ENCODE measurements at places on chromosomes 4 and X. TPM values are rescaled to one million over a fixed set of nuclear protein-coding genes. Genes with fewer than 3 reads are reported as not detected.
A peak's percentile ranks its signal among the peaks of the same experiment; 100 is the strongest.

The SPARCL1 gene
- 0.51 TPM for total RNA-seq

The HTN3 gene
- not detected for total RNA-seq

The RBPJ gene
- 38.3 TPM for total RNA-seq

The CSAG2 gene
- not detected for total RNA-seq

The HS6ST2 gene
- total RNA-seq = 3.5 TPM

The MOB1B gene
- total RNA-seq = 2.6 TPM

The PRKG2 gene
- not detected for total RNA-seq

The DMP1 gene
- total RNA-seq = not detected

DNA sequence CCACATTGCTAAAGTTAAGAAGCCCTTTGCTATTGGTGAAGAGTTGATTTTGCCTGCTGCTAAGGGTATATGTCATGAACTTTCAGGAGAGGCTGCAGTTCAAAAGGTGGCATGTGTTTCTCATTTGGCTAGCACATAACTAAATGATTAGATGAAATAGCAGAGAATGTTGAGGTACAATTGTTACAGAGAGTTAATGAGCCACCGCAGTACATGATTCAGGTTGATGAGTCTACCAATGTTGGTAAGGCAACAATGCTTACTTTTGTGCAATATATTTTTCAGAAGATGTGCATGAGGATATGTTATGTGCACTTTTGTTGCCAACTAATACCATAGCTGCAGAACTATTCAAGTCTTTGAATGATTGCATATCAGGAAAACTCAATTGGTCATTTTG lies 21.1 kb upstream of the CXCL2 start:
- DNase-seq = no peak

DNA sequence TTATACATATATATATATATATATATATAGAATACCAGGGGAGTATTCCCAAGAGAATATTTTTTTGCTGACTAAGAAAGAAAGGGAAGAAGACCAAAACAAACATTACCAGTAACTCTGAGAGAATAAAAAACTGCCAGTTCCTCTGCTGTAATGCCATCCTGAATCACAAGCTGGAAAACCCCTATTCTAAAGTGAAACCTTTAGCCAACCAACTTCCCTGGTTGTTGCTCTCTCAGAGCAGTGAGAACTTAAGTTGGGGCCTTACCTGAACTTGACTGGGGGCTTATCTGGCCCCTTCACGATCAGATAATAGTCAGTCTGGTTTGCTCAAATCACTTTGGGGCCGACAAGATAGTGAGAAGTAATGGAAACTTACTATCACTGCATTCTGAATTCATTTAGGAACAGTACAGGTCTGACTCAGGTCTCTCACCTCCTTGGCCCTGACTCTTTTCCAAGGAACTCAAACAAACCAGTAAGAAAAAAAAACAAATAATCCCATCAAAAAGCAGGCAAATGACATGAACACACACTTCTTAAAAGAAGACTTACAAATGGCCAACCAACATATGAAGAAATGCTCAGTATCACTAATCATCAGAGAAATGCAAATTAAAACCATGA lies 62.5 kb downstream of the CD40LG start:
- DNase-seq = peak; percentile 65

GRCh38 chrX:120769576-120770341 lies 105.9 kb downstream of the CT47B1 start:
- DNase-seq = peak; percentile 23

DNA sequence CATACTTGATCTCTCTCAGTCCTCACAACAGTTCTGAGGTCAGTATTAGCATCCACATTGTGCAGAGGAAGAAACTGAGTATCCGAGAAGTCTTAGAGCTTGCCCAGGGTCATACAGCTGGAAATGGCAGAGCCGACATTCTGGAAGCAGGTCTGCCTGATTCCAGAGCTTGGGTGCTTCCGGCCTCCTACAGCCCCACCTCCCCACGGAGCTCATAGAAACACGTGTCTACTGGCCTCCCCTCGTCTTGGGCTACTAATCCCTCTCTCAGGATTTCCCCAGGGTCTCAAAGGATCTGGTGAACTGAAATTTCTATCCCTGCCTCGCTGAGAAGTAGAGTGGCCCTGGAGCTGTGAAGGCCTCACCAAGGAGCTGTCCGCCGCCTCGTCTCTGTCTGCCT lies 12.0 kb upstream of the KDM5C start:
- no peak for DNase-seq

DNA sequence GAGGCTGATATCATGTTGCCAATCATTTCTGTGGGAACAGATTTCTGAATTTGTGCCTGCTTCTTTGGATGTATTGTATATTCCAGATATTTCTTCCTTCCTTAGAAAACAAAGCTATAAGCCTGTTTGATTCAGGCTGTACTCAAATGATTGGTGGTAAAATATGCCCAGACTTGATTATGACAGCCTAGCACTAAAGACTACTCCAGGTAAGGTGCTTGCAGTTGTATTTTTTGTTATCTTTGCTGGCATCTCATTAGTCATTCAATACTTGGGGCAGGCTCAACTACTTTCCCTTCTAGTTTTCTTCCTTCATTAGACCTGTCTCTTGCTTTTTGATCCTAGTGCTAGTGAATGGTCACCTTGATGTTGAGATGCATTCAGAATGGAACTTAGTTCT lies 90.6 kb downstream of the ZNF518B start:
- DNase-seq = no peak

DNA sequence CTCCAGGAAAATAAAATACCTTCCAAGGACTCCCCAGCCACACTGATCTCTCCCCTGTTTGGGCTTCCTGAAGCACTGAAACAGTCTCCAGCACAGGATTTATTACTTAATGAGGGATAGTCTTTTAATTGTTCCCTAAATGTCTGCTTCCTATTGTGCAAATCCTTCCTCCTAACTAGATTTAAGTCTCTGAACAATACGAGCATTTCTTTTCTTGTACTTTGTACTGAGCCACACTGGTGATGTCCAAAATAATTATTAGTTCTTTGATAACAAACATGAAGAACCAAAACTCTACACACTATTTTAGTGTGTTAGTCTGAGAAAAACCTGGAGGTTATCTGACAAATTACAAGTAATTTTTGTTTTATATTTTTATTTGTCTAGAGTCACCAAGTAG lies 5.1 kb downstream of the ADGRA3 start:
- DNase-seq = no peak

DNA sequence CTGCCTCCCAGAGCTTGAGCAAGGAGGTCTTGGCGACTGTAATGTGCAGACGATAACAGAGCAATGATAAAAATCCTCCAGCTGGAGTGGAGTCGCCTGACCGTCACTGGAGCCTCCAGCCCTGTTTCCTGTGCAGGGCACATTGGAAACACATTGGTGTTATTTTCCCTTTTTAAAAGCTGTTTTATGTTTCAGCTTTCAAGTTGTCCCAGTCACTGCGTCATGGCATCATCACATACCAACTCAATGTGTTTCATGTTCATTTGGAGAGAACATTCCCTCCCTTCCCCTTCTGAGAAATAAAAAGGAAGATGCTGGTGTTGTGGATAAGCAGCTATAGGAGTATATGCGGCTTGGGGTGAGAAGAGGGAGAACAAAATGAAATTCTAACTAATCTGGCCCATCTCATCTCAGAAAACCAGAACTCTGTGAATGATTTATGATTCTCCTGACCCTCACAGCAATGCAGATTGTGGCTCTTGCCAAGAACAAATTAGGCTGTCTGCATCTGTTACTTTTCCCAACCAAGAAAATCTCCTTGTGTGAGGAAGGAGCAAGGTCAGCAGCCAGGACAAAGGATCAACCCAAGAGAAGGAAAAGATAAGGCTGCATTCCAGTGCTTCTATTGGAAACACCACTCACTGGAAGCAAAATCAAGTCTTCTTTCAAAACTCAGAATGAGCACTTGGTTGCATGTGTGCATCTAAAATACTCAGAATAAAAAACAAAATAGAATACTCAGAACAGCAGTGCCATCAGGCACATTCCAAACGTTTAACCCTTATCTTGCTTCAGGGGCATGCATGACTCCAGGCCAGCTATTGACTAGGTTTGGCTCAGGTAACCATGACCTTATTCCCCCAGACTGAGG lies 134.4 kb downstream of the RASL11B start:
- DNase-seq = no peak

- no peak for DNase-seq
Observed at GRCh38 chrX:142655507-142655906, 370.2 kb upstream of the SPANXN4 start.

DNA sequence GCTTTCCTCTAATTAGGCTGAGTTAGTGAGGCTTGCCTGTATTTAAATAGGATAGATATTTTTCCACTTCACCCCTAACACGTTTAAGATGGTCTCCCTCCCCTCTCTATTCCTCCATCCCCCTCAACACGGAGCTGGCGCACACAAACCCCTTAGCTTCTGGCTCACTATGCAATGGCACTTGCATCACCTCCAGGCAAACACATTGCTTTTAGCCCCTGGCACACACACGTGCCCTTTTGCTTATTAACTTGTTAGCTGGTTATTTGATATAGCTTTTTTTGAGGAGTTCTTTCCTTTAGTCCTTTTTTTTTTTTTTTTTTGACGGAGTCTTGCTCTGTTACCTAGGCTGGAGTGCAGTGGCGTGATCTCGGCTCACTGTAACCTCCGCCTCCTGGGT lies 94.3 kb downstream of the HDAC8 start:
- no peak for DNase-seq

DNA sequence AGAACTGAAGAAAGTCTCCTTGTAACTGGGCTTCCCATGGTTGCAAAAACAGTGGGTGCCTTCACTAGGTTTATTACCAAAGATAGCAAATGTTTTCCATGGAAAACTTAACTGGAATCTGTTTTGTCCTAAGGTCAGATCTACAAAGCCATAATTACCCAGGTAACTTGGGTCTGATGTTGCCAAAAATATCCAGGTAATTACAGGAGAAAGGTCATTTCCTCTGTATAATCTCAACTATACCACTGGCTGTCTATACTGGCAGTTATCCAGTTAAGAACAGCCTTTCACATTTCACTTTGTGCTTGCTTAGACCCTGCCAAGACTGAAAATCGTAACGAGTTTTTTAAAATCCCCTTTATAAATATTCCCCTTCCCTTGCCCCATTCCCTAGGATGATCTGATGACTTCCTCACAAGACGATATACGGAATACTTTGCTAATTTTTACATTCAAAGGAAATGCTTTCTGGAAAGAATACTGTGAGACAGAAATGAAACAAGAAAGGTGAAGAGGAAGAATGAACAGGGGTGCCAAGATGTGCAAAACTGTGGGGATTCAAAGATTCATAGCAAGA lies 105.5 kb downstream of the MAML3 start:
- no peak for DNase-seq

- no peak for DNase-seq
Observed at GRCh38 chr4:147780137-147780777, 48.4 kb downstream of the ARHGAP10 start.

DNA sequence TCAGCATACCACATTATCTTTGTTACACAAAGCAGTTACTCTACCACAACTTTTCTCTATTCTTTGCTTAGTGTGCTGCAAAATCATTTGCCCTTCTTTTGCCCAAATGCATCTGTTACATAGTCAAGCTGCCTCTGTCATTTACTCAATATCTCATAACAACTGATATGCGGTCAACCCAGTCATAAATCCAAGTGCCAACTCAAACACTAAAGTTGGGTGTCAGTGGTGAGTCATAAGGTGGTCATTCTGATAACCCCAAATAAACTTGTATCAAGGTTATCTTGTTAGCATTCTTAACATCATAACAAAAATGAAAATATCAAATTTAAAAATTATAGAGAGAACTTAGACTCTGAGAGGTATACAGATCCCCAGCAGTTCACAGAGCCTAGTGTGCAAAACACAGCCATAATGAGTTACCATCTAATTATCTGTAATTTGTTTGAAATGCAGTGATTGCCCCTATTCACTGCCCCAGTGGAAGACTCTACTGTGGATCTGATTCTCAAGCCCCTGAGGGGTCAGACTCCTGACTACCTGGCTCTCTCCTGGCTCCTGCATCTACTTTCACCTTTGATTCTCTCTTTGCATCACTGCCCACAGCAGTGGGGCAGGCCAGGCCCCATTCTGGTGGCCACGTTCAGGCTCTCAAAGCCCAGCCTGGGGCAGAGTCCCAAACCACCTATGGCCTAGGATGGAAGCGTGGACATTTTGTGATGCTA lies 29.2 kb downstream of the TBC1D9 start:
- DNase-seq = peak; percentile 25

DNA sequence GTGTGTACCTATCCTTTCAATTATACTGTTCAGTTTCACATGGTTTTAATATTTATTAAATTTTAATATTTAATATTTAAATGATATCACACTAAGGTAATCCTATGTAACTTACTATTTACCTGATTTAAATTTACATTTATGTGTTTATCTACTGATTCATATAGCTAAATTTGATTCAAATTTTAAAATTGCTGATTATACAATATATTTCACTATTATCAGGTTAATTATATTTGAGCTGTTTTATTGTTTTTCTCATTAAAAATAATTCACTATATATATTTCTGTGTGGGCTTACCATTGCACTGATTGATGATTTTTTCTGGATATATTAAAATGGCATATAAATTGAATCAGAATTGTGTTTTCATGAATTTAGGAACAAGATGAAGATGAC lies 1923.5 kb downstream of the STIM2 start:
- DNase-seq = no peak

- DNase-seq = no peak
Observed at GRCh38 chr4:18566970-18567799, 545.6 kb upstream of the LCORL start.

- no peak for DNase-seq
Observed at GRCh38 chrX:69309074-69309792, 144.0 kb upstream of the PJA1 start.

- no peak for DNase-seq
Observed at GRCh38 chr4:101328063-101328602, 19.2 kb downstream of the PPP3CA start.
